NCI-H82 (cell line): ENCODE measurements at places on chromosomes 5 and 9.
A peak's percentile ranks its signal among the peaks of the same experiment; 100 is the strongest.

DNA sequence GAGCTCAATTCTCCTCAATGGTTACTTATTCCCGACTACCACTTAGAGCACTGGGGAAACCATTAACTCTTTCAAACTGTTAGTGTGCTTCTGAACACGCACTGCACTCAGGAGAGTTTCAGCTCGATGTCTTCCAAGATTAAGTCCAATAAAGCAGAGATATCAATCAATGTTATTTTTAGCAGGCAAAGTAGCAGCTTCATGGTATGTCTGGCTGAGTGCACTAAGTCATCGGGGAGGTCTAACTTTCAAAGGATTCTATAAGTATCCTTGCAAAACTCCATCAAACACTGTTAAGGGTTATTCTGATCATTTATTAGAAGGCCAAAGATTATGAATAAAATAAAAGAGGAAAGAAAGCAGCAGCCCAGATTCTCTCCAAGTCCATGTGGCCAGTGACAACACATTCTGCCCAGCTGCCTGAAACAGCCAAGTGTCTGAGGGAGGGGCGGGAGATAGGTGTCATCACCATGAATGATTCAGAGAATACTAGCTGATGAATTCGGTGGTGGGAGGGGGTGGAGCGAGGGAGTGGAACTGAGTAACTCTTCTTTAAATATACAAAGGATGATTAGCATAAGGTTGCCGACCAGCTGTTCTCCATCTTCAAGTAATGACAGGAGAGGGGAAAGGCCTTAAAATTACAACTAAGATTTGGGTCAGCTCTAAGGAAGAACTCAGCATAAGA is 21.3 kb downstream of the NREP start:
- DNase-seq: peak; percentile 63

DNA sequence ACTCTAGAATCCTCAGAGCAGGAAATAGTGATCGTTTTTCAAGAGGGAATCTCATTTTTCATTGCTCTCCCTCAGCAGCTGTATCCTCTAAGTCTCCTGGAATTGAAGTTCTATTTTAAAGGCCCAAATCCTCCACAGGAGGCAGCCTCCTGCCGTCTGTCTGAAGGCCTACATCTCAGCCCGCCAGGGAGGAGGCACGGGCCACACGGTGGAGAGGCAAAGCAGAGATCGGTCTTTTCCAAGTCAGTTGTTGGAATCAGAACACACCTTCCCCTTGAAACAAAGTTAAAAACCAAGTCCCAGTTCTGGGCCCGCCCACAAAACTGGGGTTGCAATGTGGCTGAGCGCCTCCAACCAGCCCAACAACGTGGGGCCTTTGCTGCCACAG is 68.7 kb downstream of the RAPGEF1 start:
- DNase-seq: no peak

DNA sequence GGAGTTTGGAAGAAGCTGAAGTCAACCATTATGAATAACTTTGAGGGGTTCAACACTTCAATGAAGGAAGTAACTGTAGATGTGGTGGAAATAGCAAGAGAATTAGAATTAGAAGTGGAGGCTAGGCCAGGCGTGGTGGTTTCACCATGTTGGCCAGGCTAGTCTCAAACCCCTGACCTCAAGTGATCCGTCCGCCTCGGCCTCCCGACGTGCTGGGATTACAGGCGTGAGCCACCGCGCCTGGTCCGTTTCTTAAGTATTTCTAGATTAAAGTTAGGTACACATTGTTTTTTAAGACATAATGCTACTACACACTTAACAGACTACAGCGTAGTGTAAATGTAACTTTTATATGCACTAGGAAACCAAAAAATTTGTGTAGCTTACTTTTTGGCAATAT is 14.1 kb downstream of the FNIP1 start:
- DNase-seq: no peak

GRCh38 chr9:123834218-123834888 is 95.6 kb downstream of the DENND1A start:
- peak; percentile 92 for DNase-seq

GRCh38 chr9:96022445-96023051 is 147.1 kb downstream of the ERCC6L2 start:
- peak; percentile 5 for DNase-seq

GRCh38 chr5:104533498-104533897 is 970.9 kb upstream of the NUDT12 start:
- DNase-seq: no peak
